ENCODE measurements at places on chromosomes 2 and 18.

- DNase-seq = no peak
Measured at GRCh38 chr2:241179899-241180298, 8.6 kb upstream of the ANO7 start.

DNA sequence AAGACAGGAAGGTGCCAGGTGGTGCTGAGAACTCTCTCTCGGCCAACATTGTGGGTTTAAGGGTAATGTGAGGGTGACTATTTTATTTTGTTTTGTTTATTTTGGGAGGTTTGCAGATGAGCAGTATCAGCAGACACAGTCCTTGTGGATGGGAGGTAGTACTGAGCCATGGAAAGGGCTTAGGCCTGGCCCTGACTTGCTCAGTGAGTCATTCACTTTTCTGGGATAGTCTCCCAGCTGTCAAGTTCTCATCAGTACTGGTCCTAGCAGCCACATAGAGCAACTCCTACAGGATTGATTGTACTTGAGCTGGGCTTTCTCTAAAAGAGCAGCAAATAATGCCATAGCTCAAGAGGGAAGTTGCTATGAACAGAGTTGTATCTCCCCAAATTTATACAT is 175.2 kb downstream of the LOXHD1 start:
- DNase-seq = no peak

DNA sequence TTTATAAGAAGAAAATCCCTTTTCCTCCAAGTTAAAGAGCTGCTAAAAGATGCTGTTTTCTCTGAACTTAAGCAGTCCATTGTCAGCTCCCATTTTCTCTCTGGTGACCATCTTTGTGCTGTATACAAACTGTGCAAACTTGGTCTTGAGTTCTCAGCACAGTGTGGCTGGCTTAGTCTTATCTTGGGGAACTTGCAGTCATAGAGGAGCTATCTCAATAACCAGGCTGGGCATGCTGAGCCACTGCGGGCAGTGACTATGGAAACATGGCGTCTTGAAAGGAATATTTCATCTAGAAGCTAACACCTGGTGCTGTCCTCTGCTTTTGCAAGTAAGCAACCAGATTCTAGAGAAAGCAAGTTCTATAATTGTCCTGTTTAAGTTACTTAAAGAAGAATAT is 1334.4 kb upstream of the CELF4 start:
- DNase-seq = no peak

GRCh38 chr2:37323176-37323780 is 1.4 kb downstream of the PRKD3 start:
- no peak for DNase-seq

GRCh38 chr2:197078535-197078934 is 152.0 kb upstream of the PGAP1 start:
- no peak for DNase-seq
